ENCODE measurements at places on chromosomes 4 and X.

DNA sequence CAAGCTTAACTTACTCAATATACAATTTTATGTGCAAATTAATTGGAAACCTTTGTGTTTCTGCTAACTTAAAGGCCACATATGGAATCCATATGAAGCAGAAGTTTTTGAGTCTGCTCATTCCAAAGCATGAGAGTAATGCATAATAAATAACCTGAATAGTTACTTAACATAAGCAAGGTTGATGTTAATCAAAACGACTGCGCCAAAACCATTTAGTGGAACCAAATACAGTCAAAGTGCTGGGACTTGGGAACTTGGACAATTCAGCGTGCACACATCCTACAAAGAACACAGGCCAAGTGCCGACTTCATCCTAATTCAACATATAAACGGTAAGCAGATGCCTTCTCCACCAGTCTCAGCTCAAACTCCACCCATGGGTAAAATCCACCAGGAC lies 17.0 kb downstream of the TSPAN5 start:
- DNase-seq = no peak

DNA sequence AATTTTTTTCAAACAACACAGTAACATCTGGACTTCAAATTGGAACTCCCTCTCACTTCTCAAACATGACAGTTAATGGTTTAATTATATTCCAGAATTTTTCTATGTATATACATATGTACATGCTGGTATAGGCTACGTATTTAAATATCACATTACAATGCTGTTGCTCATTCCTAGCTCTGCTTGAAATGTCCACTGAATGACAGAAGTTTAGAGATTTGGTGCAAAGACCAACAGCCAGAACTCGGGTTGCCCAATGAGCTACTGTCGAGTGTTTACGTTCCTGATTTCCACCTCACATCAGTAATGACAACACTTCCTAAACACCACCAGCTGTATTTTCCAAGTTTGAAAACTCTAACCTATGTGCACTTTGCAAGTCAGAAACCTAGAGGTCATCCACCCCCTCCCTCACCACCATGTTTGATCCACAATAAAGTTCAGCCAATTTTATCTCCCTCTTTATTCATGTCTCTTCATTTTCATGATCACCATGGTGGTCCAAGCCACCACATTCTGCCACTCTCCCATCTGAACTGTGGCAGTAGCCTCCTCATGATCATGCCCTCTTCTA lies 49.3 kb upstream of the RPL34 start:
- no peak for DNase-seq

- DNase-seq = no peak
These were observed 291.9 kb downstream of the FAM47A start for GRCh38 chrX:33840176-33840575.

- DNase-seq = peak; percentile 40
These were observed 72.5 kb downstream of the ACOX3 start for GRCh38 chr4:8368061-8368481.

- no peak for DNase-seq
These were observed 151.8 kb downstream of the STOX2 start for GRCh38 chr4:184056877-184057276.

GRCh38 chrX:118100091-118100490 lies 16.5 kb downstream of the KLHL13 start:
- no peak for DNase-seq

DNA sequence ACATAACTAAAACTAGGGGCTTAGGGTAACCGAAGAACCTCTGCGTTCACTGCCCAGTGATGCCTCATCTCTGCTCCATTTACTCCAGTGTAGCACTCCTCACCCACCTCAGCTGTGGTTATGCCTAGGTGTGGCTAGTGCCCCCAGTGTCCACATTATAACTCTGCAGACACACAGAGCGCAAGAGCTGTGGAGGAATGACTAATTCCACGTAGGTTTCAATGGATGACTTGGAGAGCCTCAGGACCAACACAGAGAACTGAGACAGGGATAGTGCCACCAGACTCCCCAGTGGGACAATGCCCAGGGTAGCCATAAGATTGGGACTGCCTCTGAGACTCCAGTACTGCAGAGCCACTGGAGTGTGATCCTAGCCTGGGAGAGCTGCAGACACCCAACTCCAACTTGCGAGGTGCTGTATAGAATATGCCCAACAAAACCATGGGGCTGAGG lies 542.4 kb upstream of the DIPK2B start:
- no peak for DNase-seq

DNA sequence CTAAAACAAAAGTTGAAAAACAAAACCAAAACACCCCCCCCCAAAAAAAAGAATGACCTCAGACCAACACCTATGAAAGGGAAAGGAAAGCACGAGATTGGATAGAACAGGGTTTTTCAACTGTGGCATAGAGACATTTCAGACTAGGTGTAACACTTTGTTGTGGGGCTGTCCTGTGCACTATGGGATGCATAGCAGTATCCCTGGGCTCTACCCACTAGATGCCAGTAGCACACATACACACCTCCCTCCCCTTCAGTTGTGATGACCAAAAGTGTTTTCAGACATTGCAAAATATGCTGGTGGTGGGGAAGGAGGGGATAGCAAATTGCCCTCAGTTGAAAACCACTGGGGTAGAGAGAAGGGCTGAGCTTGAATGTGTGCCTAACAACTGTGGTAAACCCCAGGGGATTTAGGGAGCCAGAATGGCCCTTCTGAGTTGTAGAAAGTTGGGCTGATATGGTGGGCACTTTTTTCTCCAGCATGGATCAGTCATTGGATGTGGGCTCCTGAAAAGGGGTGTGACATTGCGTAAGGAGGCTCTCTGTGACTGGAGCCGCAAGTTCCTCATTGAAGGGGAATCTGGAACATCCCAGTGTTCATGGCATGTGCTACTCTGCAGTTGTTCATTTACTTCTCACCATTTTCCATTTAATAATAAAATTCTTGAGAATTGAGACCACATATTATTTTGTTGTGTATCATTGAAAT lies 8.8 kb upstream of the GEMIN8 start:
- no peak for DNase-seq

DNA sequence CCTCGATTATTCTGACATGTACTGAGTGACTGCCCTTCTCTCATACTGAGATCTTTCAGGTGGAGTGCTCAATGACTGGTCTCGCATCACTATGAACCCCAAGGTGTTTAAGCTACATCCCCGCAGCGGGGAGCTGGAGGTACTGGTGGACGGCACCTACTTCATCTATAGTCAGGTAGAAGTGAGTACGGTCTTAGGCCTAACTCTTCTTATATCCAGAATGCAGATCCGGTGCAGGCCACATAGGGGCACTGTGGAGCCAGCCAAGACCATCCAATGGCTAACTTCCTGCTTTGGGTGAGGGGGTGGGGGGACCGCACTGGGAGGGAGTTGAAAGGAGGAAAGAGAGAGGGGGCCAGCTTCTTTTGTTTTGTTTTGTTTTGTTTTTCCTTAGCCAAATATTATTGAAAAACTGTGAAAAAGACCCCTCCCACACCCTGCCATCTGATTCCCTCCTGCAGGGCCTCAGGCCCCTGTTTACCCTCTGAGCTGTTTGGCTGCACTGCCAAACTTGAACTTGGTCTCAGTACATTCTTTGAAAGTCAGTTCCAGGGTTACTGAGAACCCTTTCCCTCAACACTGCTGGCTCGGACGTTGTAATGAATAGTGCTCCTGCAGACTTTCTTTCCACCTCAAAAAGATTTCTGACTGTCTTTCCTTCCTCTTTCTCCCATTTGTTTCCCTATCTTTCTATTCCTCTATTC lies 16.2 kb downstream of the AWAT2 start:
- DNase-seq = no peak

- DNase-seq = no peak
These were observed 60.2 kb downstream of the METTL14 start for GRCh38 chr4:118745357-118745756.

DNA sequence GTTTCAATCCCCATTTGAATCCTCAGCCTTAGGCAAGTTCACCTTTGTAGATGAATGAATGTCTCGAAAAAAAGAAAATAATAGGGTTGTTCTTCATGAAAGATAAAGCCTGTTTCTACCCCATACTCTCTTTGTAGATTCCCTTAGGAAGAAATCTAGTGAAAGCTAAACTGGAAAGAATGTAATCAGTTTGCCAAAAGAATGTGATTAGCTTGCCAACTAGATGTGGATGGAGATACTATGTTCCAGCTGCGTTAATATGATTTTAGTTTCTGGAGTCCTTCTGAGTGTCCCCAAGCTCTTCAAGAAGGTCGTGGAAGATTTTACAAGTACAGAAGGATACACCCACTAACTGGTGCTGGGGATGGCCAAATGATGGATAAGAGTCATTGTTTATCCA lies 162.3 kb upstream of the EDNRA start:
- DNase-seq = no peak

DNA sequence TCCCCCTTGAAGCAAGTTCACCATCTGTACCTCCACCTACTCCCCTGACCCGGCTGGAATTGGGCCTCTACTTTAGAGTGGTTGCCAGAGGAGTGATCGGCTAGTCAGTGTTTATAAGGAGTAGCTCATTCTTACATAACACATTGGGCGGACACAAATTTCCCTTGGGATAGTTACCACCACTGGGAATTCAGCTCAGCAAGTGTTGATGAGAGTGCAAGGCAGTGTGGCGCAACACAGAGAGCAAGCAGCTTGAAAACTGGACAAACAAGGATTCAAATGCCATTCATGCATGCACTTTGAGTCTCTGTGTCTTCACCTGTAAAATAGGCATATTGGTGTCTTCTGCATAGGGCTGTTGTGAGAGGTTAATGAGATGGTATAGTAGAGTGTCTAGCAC lies 92.7 kb downstream of the STK32B start:
- DNase-seq = no peak

DNA sequence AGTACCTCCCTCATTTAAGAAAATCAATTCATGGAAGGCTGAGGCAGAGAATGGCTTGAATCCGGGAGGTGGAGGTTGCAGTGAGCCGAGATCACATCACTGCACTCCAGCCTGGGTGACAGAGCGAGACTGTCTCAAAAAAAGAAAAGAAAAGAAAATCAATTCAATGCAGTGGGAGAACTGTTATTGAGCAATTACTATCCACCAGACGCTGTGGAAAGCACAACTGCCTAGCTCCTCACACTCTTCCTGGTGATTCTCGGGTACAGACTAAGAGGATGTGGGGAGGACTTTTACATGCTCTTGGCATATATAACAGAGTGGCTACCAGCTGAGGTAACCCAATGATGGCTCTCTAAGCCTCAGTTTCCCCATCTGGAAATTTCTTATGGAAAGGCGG lies 2.7 kb upstream of the TMSB4X start:
- no peak for DNase-seq

GRCh38 chr4:148159793-148160192 lies 282.4 kb downstream of the NR3C2 start:
- DNase-seq = no peak

DNA sequence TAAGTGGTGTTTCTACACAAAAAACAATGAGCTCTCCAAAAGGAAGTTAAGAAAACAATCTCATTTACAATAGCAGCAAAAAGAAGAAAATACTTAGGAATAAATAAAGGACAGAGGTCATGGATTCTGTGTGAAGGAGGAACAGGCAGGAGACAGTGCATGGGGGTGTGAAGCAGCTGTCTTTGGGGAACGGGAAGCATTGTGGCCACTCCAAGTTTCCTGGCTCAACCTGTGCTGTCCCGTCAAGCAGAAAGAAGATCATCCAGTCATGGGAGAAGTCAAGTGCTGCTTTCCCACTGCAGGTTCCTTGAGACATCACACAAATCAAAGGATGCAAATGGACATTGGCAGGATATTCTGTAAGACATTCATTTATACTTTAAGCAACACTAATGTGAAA lies 66.1 kb upstream of the MAML3 start:
- no peak for DNase-seq

- DNase-seq = no peak
These were observed 428.9 kb upstream of the GNPDA2 start for GRCh38 chr4:45155081-45155777.

DNA sequence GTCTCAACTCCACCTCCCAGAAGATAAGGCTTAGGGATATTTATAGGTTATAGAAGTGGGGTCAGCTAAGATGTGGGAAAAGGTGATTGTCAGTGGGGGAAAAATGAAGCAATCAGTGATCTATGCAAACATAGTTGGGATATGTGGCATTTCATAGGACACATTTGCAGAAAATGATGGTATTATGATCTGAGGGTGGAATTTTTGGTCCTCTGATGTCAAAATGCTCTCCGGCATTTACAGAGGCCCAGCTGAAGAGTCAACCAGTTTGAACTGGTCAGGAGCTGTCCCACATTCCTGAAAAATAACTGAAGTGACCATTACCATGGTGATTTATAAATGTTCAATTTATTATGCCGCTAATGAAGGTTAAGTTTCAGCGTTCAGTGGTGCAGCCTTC lies 12.2 kb upstream of the HPGD start:
- DNase-seq = no peak

DNA sequence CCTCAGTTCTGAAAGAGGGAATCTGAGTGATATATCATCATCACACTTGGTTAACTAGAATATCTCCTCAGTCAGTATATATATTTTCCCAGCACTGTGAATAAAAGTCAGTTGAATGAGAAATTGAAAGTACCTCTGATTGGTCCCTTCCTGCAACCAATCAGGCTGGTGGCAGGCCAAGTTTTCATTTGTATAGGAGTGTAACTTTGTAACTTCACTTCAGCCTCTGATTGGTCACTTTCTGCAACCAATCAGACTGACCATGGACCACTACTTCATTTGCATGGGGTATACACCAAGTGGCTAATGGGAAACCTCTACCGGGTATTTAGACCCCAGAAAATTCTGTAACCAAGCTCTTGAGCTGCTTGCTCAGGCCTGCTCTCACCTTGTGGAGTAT lies 2.0 kb upstream of the PGK1 start:
- DNase-seq = no peak

GRCh38 chrX:153474718-153475117 lies 4.3 kb upstream of the HAUS7 start:
- peak; percentile 96 for DNase-seq

DNA sequence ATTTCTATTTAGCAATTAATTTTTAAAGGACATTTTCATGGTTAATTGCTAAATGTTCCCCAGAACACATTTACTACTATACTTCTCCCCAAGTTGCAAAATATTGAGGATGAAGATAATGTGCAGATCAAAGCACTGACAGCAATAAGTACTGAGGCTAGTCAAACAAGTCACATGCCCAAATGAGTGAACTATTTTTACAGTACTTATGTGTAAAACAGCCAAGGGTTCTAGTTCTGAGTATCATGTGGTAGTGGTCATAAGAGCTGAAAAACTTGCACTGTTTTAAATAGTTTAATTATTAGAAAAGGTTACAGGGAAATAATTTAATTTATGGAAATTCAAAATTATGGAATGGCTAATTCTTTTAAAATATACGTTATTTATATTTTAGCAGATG lies 3.8 kb downstream of the GALNTL6 start:
- DNase-seq = no peak

- DNase-seq = no peak
These were observed 207.9 kb downstream of the FRAS1 start for GRCh38 chr4:78265006-78265405.

DNA sequence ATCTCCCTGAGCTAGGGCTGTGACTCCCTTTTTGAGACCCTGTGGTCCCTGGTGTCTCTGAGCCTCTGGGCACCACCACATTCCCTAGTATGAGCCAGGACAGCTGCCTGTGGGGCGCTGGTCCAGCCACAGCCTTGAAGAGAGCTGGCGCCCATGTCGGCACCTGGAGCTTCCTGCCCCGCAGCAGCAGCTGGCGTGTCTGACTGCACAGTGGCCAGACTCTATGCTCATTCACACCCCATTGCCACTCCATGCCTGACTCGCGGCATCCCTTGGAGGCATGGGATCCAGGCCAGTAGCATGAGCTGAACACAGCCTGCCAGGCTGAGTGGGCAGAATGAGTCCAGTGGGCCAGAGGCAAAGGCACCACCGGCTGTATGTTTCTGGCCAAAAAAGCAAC lies 8.3 kb upstream of the SPP1 start:
- DNase-seq = no peak

Data from aorta (tissue), 5 donors.